ENCODE measurements at places on chromosomes 5 and 9.
A peak's percentile ranks its signal among the peaks of the same experiment; 100 is the strongest.

DNA sequence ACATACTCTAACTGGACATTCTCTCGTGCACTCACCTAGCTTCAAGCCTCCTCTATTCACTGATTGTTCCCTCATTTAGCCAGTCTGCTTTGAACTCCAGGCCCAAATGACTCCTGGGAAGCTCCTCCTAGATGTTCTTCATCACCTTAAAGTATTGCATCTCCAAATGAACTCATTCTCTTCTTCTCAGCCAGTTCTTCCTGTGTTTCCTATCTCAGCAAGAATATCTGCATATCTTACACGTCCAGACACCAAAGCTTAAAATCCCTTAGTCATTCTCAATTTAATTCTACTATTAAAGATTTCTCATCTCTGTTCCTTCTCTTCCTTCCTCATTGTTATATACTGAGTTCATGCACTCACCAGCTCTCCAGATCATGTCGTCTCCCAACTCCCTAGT, 118.6 kb upstream of the DAB2 start:
- ATAC-seq: peak; percentile 80

DNA sequence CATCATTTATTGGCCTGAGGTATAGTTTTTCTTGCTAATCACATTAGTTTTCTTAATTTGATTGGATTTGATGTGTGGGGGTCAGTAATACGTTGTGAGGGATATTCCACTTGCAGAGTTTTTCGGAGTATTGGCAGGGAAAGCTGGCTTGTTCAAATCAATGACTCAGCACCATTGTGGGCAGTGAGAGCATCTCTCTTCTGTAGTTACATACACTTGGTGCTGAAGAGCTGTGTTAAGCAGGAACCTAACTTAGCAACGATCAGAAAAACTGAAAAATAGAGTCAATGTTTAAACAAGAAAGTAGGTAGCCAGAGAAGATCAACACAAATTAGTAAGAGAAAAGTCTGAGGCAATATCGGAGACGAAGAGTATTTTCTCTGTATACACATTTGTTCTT, 344.6 kb upstream of the EDIL3 start:
- ATAC-seq: no peak

GRCh38 chr5:75148051-75148450, 88.6 kb downstream of the ANKRD31 start:
- ATAC-seq: no peak

DNA sequence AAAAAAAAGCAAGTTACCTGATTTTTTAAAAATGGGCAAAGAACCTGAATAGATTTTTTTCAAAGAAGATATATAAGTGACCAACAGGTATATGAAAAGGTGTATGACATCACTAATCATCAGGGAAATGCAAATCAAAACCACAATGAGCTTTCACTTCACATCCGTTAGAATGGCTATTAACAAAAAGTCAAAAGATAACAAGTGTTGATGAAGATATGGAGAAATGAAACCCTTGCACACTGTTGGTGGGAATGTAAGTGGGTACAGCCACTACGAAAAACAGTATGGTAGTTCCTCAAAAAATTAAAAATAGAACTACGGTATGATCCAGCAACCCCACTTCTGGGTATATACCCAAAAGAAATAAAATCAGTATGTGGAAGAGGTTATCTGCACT, 134.8 kb downstream of the UGCG start:
- ATAC-seq: no peak

DNA sequence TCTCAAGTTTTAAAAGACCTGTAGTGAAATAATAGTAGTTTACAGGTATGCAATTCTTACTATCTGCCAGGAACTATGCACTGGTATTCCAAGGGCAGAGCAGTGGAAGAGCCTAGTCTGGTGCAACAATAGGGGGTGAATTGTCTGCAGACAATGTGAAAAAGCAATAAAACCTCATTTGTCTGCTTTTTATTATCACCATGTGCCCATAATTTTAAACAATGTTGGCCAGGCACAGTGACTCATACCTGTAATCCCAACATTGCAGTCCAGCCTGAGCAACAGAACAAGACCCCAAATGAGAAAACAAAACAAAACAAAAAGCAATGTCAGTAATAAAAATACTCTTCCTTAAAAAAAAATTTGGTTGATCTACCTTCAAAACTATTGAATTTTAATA, 12.2 kb upstream of the SLC44A1 start:
- ATAC-seq: no peak

- ATAC-seq: peak; percentile 66
These were observed 13.1 kb downstream of the GPRIN1 start for GRCh38 chr5:176596689-176597416.

DNA sequence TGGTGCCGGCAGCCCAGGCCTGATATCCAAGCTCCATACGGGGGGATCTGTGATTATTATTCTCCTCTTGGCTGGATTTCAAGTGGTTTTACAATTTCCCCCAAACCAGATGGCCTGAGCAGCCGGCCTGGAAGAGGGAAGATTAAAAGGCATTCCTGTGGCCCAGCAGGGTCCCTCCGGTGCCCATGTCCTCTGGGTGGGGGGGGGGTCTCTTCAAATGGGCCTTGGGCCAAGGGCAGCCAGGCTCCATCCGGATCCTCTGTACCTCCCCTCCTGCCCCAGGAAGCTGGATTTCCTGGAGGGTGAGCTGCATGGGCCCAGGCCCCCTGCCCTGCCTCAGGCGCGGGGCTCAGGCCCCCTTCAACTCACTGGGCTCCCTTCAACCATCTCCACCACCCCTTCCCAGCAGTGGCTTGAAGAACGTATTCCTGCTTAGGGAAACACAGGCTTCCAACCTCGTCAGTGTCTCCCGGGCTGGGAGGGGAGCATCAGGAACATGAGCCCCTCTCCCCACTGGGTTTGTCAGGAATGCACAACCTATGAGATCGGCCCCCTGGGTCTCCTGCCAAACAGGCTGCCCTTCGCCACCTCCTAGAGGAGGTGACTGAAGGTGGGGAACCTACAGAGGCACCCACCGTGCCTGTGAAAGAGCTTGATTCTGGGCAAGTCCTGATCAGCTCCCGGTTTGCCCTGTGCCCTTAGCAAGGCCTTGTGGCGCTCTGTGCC, 62.9 kb upstream of the ORM1 start:
- no peak for ATAC-seq

DNA sequence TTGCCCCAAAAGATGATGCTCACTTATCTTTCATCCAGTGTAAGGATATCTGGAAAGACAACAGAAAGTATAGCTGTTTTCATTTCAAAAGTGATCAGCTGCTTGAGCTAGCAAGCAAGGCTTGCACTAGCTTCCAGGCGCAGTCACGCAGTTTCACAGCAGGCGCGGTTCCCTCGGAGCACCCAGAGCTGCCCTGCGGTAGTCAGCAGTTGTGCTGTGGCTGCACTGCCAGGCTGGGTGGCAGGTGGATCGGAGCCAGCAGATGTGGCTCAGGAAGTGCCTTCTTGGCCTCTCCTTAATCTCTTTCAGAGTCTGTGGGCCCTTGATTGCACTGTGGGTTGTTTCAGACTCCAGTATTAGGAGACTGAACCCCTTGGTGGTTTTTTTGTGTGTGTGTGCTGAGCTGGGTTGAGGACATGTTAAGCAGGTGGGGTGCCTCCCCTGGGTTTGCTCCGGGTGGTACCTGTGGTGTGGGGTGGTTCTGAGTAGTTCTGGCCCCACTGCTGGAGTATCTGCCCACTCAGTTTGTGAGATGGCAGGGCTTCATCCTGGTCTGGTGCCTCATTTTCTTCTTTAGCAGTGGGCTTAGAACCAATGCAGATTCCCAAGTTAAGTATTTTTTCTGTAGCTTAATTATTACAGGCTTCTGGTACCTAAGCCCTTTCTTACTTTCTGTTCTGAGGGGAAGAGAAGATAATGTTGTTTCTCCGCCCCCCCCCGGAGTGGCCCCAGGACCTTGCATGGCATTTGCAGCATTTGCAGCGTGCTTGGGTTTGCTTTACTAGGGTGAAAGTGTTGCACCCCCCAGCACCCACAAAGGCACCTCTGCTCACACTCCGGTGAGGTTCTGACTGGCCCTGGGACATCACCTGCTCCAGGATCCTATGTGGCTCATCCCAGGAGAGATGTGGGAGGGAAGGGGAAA, 16.4 kb downstream of the TENT4A start:
- ATAC-seq: peak; percentile 6

GRCh38 chr9:93117924-93118862, 15.9 kb downstream of the NINJ1 start:
- no peak for ATAC-seq

DNA sequence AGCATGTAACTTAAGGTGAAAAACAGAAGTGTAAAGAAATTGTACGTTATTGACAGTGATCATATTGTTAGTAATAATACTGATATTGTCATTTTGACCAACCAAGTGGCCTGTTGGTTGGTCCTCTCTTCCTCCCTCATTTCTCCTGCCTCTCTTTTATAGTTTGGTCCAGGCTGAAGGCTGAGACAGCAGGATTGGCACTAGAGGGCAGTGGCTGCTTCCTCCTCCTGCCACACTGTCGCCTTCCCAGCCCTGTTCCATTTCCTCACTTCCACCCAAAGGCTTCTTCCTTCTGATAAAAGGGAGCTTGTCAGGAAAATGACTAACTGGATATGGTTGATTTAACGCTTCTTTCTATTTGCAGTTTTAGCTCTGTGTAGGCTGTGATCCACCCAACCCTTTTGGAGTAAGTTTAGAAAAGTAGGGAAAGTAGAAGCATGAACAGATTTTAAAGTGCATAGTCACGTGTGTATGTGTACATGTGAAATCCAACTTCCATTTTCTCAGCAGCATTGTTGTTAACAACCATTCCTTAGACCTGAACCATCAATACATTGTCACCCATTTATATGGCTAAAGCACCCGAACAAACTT, 35.6 kb downstream of the PTCD2 start:
- peak; percentile 69 for ATAC-seq
